ENCODE measurements at places on chromosomes 5 and 9. TPM values are rescaled to one million over a fixed set of nuclear protein-coding genes. Genes with fewer than 3 reads are reported as not detected.

DNA sequence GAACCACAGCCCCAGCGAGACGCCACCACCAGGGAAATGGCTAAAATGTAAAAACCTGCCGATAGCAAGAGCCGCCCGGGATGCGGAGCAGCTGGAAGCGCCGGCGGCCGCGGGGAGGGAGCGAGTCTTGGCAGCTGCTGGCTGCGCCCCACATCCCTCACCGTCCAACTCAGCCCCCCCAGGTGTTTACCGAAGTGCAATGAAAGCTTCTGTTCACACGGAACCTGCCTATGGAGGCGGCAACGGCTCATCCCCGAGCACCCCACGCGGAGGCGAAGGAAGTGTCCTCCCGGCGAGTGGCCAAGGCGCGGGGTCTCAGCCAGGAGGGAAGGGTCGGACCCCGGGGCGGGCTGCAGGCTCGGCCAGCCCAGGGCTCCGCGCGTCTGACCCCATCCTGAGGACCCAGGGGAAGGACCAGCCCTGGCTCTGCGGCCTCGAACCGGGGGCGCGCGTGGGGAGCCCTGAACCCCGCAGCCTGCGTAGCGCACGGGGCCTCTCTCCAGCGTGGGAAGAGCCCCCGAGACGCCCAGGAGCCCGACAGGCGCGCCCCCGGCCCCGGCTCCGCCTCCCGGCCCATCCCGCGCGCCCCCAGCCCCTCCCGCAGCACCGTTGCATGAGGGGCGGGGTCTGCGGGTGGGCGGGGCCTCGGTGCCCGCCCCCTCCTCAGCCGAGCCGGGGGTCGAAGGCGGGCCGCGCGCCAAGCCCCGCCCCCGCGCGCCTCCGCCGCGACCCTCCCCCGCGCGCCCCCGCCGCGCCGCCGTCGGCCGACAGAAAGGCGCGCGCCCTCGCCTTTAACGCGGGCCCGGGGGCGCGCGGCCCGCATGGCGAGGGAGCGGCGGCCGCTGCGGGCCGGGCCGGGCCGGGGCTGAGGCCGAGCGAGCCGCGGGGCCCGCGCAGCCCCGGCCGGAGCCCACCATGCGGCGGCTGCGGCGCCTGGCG is at the start of gene DIPK1B:
Gene DIPK1B (plus strand): TSS at position 822 of the 939 bp plus-strand sequence. CDS start 94 bp downstream, at position 916.
- DNase-seq, result no peak

DNA sequence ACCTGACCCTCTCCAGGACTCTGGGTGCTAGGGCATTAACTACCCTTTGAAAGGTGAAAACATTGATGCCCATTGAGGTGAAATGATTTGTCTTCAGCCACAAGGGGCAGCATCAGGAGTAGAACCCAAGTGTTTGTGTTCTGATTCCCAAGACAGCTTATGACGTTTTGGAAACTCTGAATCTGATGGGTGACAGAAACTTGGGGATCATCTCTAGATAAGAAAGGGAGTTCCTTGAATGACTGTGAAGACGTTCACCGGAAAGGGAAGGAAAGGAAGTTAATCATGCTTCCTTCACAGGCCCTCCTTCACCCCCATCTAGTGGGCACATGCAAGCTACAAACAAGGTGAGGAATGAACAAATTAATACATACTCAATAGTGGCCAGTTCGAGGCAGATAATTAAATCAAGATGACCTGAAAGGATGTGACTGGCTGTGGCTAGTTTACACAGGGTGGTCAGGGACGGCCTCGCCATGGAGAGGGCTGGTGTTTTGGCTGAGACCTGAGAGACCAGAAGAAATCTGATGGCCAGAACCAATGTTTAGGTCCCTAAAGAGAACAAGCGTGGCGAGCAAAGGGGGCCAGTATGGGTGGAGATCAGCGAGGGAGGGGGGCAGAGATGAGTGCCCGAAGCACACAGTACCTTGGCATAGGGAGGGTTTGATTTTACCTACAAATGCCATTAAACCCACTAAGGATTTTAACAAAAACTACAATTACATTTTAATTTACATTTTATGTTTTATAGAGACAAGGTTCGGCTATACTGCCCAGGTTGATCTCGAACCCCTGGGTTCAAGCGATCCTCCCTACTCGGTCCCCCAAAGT is 937 bp upstream of the SLC26A2 start:
- DNase-seq, result no peak

DNA sequence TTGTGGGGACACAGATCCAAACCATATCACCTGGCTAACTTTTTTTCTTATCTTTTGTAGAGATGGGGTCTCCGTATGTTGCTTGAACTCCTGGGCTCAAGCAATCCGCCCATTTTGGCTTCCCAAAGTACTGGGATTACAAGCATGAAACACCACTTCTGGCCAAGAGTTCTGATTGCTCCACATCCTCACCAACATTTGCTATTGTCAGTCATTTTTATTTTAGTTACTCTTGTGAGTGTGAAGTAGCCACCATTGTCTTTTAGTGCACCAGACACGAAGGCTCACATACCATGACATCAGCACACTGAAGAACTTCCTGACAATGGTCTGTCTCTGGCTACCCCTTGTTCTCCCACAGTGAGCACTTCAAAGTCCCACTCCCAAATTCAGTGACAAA is 17.3 kb downstream of the PLAC8L1 start:
- DNase-seq, result no peak

DNA sequence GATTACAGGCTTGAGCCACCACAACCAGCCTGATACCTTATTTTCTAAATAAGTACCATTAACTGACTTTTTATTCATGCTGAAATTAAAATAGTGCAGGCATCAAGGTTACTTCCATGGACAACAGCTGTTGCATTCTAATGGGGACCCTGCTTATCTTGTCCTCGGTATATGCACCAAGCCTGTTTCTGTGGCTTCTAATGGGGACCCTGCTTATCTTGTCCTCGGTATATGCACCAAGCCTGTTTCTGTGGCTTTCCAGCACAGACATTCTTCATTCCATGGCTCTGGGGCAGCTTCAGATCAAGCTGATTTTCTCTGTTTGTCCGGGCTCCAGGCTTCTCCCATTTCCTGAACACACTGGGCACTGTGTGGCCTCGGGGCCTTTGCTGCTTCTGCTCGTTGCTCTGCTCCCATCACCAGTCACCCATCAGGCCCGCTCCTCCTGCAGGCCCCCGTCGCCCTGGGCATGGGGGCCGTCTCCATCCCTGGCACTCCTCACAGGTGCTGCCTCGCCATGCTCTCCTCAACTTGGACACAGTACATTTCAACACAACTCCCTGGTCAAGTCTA is 30.7 kb downstream of the ZNF354A start:
- DNase-seq, result no peak

OTP gene
- not detected for total RNA-seq

RAB3C gene
- not detected for total RNA-seq

TRAF1 gene
- total RNA-seq, result 13.2 TPM

IQGAP2 gene
- total RNA-seq, result 11.7 TPM

AIF1L gene
- total RNA-seq, result 58.4 TPM

PTCH1 gene
- total RNA-seq, result 2.8 TPM

ATP6V1G1 gene
- 338 TPM for total RNA-seq

All from kidney epithelial cell (primary cell).